ENCODE measurements at places on chromosomes 16 and 17. TPM values are rescaled to one million over a fixed set of nuclear protein-coding genes. Genes with fewer than 3 reads are reported as not detected.

Gene HSD11B2
- 2.1 TPM for total RNA-seq

Gene PLXDC1
- under 0.01 TPM for total RNA-seq

Gene TMEM98
- 22.4 TPM for total RNA-seq

Gene KRT12
- total RNA-seq = not detected

Gene SLC35G3
- total RNA-seq = not detected

Gene KRTAP4-3
- total RNA-seq = not detected

Gene TSPAN10
- 0.53 TPM for total RNA-seq

Gene TEN1
- 24.5 TPM for total RNA-seq

Gene ABCC12
- not detected for total RNA-seq

Gene GHDC
- total RNA-seq = 6.8 TPM

Gene NPIPB13
- total RNA-seq = 0.64 TPM

Gene SPECC1
- total RNA-seq = 57.1 TPM

Gene FLII
- 339 TPM for total RNA-seq

Gene DBNDD1
- 5.6 TPM for total RNA-seq

Gene AOC2
- total RNA-seq = 0.79 TPM

Gene CTRB2
- not detected for total RNA-seq

Gene HS3ST6
- total RNA-seq = not detected

Gene CETP
- total RNA-seq = not detected

Gene AIPL1
- under 0.01 TPM for total RNA-seq

Gene PNPO
- 23.7 TPM for total RNA-seq

Gene HBM
- total RNA-seq = not detected

Gene CASKIN1
- under 0.01 TPM for total RNA-seq

Gene CCL5
- total RNA-seq = 0.26 TPM

Gene TP53TG3B
- total RNA-seq = not detected

Gene DNAJA3
- total RNA-seq = 62.9 TPM

Gene IGSF6
- total RNA-seq = 0.26 TPM

Gene TMIGD1
- total RNA-seq = not detected

Gene KRTAP16-1
- total RNA-seq = not detected

Gene NHERF2
- total RNA-seq = 20.1 TPM

Gene SMIM36
- not detected for total RNA-seq

Gene DHX58
- total RNA-seq = 4.4 TPM

Gene TBC1D3I
- total RNA-seq = not detected

Gene NUDT7
- 1.8 TPM for total RNA-seq

Gene TNFRSF13B
- total RNA-seq = not detected

Gene HSF5
- under 0.01 TPM for total RNA-seq

Gene KCTD13
- 8.2 TPM for total RNA-seq

Gene MAPT
- 0.26 TPM for total RNA-seq

Gene MYH8
- not detected for total RNA-seq
